Breast epithelium (tissue), 4 donors: ENCODE measurements at places on chromosomes 5 and 9.

- no peak overlapping the region for H3K4me3 ChIP-seq
- no peak for DNase-seq
- no peak overlapping the region for H3K27ac ChIP-seq
Measured at GRCh38 chr5:95715799-95716461, 15.2 kb upstream of the RHOBTB3 start.

DNA sequence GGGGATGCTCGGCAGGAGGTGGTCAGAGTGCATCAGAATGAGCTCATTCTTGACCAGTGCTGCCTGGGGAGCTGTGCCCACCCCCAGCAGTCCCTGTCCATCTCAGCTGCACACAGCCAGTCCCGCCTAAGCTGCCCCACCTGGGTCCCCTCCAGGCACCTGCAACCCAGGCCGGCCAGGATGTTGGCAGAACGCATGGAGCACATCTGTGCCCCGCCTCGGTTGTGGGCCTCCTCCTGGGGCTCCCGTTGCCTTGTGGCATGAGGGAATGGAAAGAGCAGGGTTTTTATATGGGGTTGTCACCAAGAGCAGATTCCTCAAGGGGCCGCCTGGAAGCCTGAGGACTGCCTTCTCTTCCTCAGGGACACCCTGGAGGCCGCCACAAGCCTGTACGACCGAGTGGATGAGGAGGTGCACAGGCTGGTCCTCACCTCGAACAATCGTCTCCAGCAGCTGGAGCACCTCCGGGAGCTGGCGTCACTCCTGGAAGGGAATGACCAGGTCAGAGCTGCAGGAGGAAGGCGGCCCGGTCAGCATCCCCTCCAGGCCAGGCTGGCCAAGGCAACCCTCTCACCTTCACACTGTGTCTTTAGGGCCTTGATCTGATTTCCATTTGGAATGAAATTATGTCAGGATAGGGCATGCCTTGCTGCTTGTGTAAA lies 34.8 kb upstream of the LRRC14B start:
- no peak overlapping the region for H3K27ac ChIP-seq
- DNase-seq = no peak
- no peak overlapping the region for H3K4me3 ChIP-seq
- no peaks in the 10 kb centered on the region for H3K36me3 ChIP-seq
- H3K4me1 ChIP-seq = no peaks in the 10 kb centered on the region

- no peak for DNase-seq
- no peaks in the 10 kb centered on the region for H3K36me3 ChIP-seq
- no peak overlapping the region for H3K4me3 ChIP-seq
- H3K4me1 ChIP-seq = peaks cover 8% of the 10 kb centered on the region
- no peaks in the 10 kb centered on the region for H3K27me3 ChIP-seq
- H3K27ac ChIP-seq = no peak overlapping the region
Measured at GRCh38 chr5:73921741-73922140, 295.7 kb downstream of the ARHGEF28 start.

DNA sequence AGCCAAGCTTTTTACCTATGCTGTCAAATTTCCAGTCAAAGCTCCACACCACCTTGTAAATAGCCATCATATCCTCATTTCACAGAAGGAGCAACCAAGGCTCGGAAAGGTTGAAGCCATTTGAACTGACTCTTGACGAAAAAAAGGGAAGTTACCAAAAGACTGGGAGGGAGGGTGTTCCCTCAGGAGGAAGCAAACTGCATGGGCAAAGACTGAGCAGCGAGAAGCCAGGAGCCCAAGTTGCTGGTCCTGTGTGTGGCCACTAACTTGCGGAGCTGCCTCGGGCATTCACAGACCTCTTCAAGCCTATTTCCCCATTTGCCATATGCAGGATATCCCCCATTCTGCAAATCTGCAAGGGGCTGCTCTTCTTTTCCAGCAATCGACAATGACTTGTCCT lies 37.4 kb downstream of the TTLL11 start:
- DNase-seq = no peak
- H3K36me3 ChIP-seq = no peaks in the 10 kb centered on the region
- H3K4me3 ChIP-seq = no peak overlapping the region

GRCh38 chr9:136470792-136471469 lies 11.9 kb downstream of the SEC16A start:
- no peak for DNase-seq
- H3K36me3 ChIP-seq = peaks cover 6% of the 10 kb centered on the region
- H3K27ac ChIP-seq = no peak overlapping the region
- no peaks in the 10 kb centered on the region for H3K4me1 ChIP-seq
